ENCODE measurements at places on chromosomes 16 and 17. TPM values are rescaled to one million over a fixed set of nuclear protein-coding genes. Genes with fewer than 3 reads are reported as not detected.

GRCh38 chr16:22632606-22633005 is 121.9 kb downstream of the NPIPB5 start:
- no peaks in the 10 kb centered on the region for H3K27me3 ChIP-seq
- H3K36me3 ChIP-seq, result no peaks in the 10 kb centered on the region
- H3K4me3 ChIP-seq, result no peak overlapping the region
- no peak overlapping the region for H3K27ac ChIP-seq

DNA sequence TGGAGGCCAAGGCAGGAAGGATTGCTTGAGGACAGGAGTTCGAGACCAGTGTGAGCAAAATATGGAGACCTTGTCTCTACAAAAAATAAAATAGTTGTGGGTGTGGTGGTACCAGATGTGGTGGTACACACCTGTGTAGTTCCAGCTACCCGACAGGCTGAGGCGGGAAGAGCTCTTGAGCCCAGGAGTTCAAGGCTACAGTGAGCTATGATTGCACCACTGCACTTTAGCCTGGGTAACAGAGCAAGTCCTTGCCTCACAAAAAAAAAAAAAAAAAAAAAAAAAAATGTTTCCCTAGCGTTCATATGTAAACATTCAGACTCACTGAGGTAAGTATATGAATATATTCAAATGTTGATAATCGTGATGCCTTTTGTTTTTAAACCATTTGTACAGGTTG is 39.5 kb downstream of the CLUH start:
- H3K4me1 ChIP-seq, result no peaks in the 10 kb centered on the region
- no peak overlapping the region for H3K27ac ChIP-seq
- H3K36me3 ChIP-seq, result peaks cover 43% of the 10 kb centered on the region
- DNase-seq, result no peak

GRCh38 chr17:58624751-58625150 is 67.1 kb downstream of the TEX14 start:
- H3K27ac ChIP-seq, result no peak overlapping the region
- no peaks in the 10 kb centered on the region for H3K27me3 ChIP-seq
- H3K4me3 ChIP-seq, result no peak overlapping the region
- H3K4me1 ChIP-seq, result no peaks in the 10 kb centered on the region

The HEATR9 gene
- polyA plus RNA-seq, result 0.06 TPM
